ENCODE measurements at places on chromosomes 2 and 18.

- no peaks in the 10 kb centered on the region for H3K36me3 ChIP-seq
- H3K27me3 ChIP-seq = no peaks in the 10 kb centered on the region
- no peak overlapping the region for H3K27ac ChIP-seq
- DNase-seq = no peak
- H3K4me3 ChIP-seq = no peak overlapping the region
- H3K4me1 ChIP-seq = no peaks in the 10 kb centered on the region
Measured at GRCh38 chr18:80223581-80224148, 23.6 kb downstream of the PARD6G start.

GRCh38 chr2:25728559-25728958 is 55.2 kb upstream of the DTNB start:
- no peak overlapping the region for H3K4me3 ChIP-seq
- no peaks in the 10 kb centered on the region for H3K27me3 ChIP-seq
- no peak overlapping the region for H3K27ac ChIP-seq
- no peak for DNase-seq
- no peaks in the 10 kb centered on the region for H3K36me3 ChIP-seq

GRCh38 chr2:144659731-144660275 is 139.9 kb upstream of the ZEB2 start:
- peak; percentile 99 for DNase-seq
- H3K27me3 ChIP-seq = no peaks in the 10 kb centered on the region
- H3K4me1 ChIP-seq = peaks cover 12% of the 10 kb centered on the region

GRCh38 chr2:174760845-174761473 is 3.3 kb downstream of the CHRNA1 start:
- no peak for DNase-seq
- no peak overlapping the region for H3K4me3 ChIP-seq
- peaks cover 11% of the 10 kb centered on the region for H3K4me1 ChIP-seq

- no peak overlapping the region for H3K27ac ChIP-seq
- DNase-seq = no peak
- H3K4me1 ChIP-seq = no peaks in the 10 kb centered on the region
- H3K36me3 ChIP-seq = no peaks in the 10 kb centered on the region
- no peaks in the 10 kb centered on the region for H3K27me3 ChIP-seq
- H3K4me3 ChIP-seq = no peak overlapping the region
Measured at GRCh38 chr2:88808083-88808482, 116.6 kb downstream of the RPIA start.

GRCh38 chr2:12605936-12606335 is 110.8 kb upstream of the TRIB2 start:
- H3K4me3 ChIP-seq = no peak overlapping the region
- H3K36me3 ChIP-seq = no peaks in the 10 kb centered on the region
- peak; percentile 44 for DNase-seq
- H3K4me1 ChIP-seq = peaks cover 10% of the 10 kb centered on the region

DNA sequence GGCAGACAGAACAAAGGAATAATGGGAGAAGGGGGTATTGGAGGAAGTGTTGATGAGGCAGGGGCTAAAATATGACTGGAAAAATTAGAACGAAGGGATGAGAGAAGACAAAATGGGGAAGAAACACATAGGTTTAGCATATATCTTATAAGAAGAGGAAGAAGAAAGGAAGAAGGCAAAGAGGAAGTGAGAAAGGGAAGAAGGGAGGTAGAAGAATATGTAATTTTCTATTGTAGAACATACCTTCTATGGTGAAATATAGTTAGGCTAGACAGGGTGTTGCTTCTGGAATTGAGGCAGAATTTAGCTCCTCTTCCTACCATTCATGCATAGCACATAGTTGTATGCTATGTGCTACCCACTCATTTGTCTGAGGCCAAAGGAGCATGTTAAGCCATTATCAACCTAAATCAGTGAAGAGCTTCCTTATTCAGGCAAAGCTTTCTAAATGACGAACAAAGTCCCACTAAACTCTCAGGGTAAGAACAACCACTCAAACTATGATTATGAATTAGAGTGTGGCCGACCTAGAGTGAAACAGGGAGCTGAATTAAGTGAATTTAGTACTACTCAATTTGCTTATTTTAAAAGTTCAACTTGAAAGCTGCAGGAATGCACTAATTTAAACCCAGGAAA is 180.9 kb upstream of the GALNT5 start:
- no peaks in the 10 kb centered on the region for H3K4me1 ChIP-seq
- DNase-seq = no peak
- no peaks in the 10 kb centered on the region for H3K36me3 ChIP-seq
- H3K4me3 ChIP-seq = no peak overlapping the region
- H3K27ac ChIP-seq = no peak overlapping the region

DNA sequence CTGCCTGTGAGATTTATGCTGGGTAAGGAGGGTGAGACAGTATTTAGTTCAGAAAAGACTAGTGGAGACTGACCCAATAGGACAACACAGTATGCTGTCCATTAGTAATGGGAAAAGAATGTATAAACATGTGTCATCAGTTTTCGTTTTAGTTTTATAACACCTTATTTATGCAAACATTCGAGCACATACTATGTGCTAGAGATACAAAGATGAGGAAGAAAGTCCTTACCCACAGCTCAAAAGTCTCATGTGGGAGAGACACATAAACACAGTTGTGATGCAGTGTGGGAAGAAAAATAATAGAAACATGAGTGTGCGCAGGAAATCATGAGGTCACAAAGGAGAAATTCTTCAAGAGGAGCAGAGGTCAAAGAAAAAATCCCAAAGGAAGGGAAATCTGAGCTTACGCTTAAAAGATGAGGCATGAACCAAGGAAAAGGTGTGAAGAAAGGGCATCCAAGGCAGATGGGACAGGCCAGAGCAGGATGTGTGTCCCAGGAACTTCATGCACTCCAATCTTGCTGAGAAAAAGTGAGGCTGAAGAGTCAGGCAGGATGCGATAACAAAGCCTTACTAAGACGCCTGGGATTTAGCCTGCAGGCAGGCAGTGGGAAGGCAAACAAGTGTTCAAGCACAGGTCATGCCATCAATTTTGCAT is 8.1 kb downstream of the METTL21A start:
- peak overlapping the region; percentile 30 for H3K4me3 ChIP-seq
- peaks cover 21% of the 10 kb centered on the region for H3K4me1 ChIP-seq
- peak; percentile 90 for DNase-seq
- H3K36me3 ChIP-seq = peaks cover 2% of the 10 kb centered on the region
- no peaks in the 10 kb centered on the region for H3K27me3 ChIP-seq

DNA sequence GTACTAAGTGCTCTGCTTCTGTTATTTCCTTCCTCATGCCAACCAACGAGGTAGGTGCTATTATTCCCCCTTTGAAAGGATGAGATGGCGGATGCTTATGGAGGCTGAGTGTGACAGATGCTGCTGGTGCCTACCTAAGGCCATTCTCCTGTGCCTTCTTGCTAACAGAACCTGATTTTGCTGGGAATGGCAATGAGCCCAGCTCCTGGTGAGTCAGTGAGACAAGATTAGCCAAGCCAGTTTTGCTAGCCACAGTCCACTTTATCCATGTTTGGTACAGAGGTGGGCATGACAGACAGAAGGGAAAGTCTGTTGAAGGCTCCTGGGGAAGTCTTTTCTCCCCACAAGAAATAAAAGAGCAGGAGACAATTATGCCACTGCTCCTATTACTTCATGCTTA is 43.7 kb upstream of the TMEM163 start:
- no peak overlapping the region for H3K27ac ChIP-seq
- no peaks in the 10 kb centered on the region for H3K36me3 ChIP-seq
- H3K4me3 ChIP-seq = no peak overlapping the region
- no peaks in the 10 kb centered on the region for H3K27me3 ChIP-seq

DNA sequence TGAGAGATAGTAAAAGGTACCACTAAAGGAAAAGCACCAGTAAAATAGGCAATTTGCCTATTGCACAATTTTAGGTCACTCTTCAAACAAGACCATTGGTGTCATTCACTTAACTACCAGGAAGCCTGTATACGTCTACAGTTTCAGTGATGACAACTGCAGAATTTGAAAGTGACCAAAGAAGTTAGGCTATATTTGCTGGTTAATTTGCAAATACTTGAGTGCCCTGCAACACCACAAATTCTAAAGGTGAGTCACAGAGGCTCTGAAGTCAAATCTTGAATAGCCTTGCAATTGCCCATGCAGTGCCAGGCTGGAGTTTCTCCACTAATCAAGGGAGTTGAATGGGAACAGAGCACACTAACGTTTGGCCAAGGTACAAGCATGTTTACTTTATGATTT is 128.7 kb upstream of the CCDC68 start:
- H3K36me3 ChIP-seq = no peaks in the 10 kb centered on the region
- H3K27me3 ChIP-seq = no peaks in the 10 kb centered on the region
- no peaks in the 10 kb centered on the region for H3K4me1 ChIP-seq

DNA sequence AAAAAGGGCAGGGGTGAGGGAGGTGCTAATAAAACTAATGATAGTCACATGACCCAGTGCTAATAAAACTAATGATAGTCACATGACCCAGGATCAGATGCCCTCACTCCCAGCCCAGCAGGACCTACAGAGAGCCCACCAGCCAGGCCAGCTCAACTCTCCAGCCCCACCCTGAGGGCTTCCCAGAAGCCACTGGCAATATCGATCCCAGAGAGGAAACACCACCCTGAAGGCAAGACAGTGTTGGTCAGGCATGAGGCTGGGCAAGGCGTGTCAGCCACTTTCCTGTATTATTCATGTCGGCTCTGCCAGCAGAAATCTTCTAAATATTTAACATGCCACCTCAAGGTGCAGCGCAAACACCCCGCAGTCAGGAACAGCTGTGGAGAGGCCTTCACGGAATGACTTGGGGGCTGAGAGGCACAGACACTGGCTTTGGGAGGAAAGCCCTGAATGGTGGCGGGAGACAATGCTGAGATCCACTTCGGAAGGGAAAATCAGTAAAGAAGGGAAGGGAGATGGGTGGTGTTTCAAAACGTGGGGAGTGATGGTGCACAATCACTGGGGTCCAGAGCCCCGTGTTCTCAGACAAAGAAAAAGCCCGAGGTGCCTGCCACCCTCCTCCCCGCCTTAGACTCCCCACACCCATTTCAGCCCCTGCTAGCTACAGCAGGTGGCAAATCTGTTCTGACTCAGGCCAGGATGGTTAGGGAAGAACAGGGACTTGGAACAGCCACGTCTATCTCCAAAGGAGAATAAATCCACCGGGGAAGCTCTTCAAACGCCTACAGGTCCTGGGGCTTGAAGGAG is 1.4 kb downstream of the REEP1 start:
- H3K4me1 ChIP-seq = peaks cover 5% of the 10 kb centered on the region
- no peak overlapping the region for H3K27ac ChIP-seq
- peak overlapping the region; percentile 44 for H3K4me3 ChIP-seq
- DNase-seq = no peak
- no peaks in the 10 kb centered on the region for H3K36me3 ChIP-seq

- no peaks in the 10 kb centered on the region for H3K27me3 ChIP-seq
- H3K4me1 ChIP-seq = peaks cover 18% of the 10 kb centered on the region
- H3K36me3 ChIP-seq = peaks cover 5% of the 10 kb centered on the region
- no peak overlapping the region for H3K27ac ChIP-seq
- DNase-seq = no peak
- no peak overlapping the region for H3K4me3 ChIP-seq
Measured at GRCh38 chr2:100928235-100928634, 73.9 kb upstream of the RPL31 start.

DNA sequence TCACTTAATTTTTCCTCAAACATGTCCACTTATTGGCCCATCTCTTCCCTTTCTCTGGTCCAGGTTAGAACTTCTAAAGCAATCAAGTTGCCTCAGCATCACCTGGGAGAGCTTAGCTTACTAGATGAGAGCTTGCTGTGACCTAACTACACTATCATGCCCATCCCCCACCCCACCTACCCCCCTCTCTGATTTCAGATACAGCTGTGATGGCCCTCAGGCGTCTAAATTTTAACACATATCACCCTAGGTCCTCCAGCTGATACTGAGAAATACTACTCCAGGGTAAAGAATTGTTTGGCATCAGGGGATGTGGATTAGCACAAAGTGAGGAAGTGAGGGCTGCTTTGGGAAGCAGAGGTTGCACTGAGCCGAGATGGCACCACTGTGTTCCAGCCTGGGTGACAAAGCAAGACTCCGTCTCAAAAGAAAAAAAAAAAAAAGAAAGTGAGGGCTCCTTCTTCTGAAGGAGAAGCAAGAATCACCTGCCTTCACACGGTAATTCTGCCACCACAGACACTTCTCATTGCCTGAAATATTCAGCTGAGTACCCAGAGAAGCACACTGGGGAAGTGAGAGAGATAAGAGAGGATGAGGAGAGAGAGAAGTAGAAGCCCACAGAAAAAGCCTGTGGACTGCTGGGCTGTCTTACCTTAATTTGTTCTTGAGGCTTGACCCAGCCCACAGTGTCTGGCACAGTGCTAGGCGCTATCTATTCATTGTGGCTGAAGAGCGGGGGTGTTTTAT is 263.4 kb downstream of the ASXL3 start:
- no peak for DNase-seq
- no peak overlapping the region for H3K27ac ChIP-seq
- no peaks in the 10 kb centered on the region for H3K36me3 ChIP-seq
- no peaks in the 10 kb centered on the region for H3K27me3 ChIP-seq

- H3K27ac ChIP-seq = no peak overlapping the region
- H3K4me1 ChIP-seq = no peaks in the 10 kb centered on the region
- H3K36me3 ChIP-seq = no peaks in the 10 kb centered on the region
- H3K4me3 ChIP-seq = no peak overlapping the region
Measured at GRCh38 chr2:214139630-214140284, 271.1 kb upstream of the VWC2L start.

- H3K27ac ChIP-seq = peak overlapping the region; percentile 93
- H3K4me3 ChIP-seq = peak overlapping the region; percentile 40
- DNase-seq = peak; percentile 75
- H3K36me3 ChIP-seq = no peaks in the 10 kb centered on the region
- peaks cover 43% of the 10 kb centered on the region for H3K4me1 ChIP-seq
- H3K27me3 ChIP-seq = no peaks in the 10 kb centered on the region
Measured at GRCh38 chr18:9742524-9743131, 34.5 kb downstream of the RAB31 start.

GRCh38 chr2:173151671-173152401 is 76.2 kb downstream of the MAP3K20 start:
- H3K4me1 ChIP-seq = peaks cover 35% of the 10 kb centered on the region
- no peaks in the 10 kb centered on the region for H3K36me3 ChIP-seq
- H3K27ac ChIP-seq = peak overlapping the region; percentile 63
- no peak overlapping the region for H3K4me3 ChIP-seq
- H3K27me3 ChIP-seq = no peaks in the 10 kb centered on the region

DNA sequence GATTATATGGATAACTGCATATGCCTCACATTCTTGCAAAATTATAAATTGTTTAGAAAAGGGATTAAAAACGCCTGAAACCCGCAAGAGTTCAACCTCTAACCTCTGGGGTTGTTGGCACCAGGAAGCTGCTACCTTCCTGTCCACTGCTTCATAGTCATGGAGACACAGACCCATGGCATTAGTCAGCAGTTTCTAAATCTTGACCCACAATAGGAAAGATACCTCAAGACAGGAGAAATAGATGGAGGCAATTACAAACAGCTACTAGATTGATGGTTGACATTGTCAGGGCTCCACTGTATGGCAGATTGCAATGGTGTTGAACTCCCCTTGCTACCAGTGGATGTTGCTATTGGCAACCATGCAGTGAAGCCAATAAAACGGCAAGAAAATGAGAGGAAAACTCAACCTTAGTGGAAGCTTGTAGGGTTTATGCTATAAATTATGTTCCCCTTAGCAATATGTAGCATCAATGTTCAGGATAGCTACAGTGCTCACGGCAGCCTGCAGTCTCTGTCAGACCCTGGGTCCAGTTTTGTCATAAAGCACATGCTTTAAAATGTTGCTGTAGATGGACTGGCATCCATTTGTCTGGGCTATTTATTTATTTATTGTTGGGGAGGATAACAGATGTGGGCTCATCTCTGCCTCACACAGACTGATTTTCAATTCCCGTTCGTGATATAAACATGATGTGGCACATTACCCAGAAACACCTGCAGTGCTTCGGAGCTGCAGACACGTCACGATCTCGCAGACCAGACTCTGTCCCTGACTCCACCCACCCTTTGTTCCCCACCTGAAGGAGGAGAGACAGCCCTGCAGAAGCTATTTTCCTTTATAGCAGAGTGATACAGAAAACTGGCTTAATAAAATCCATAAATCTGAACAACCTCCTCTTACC is 233.4 kb downstream of the AGPS start:
- DNase-seq = no peak
- no peak overlapping the region for H3K27ac ChIP-seq
- no peak overlapping the region for H3K4me3 ChIP-seq
- H3K36me3 ChIP-seq = no peaks in the 10 kb centered on the region
- no peaks in the 10 kb centered on the region for H3K4me1 ChIP-seq
